ENCODE measurements at places on chromosomes 3 and 15.

GRCh38 chr3:178036451-178037144 is 499.6 kb upstream of the KCNMB2 start:
- no peak for DNase-seq

DNA sequence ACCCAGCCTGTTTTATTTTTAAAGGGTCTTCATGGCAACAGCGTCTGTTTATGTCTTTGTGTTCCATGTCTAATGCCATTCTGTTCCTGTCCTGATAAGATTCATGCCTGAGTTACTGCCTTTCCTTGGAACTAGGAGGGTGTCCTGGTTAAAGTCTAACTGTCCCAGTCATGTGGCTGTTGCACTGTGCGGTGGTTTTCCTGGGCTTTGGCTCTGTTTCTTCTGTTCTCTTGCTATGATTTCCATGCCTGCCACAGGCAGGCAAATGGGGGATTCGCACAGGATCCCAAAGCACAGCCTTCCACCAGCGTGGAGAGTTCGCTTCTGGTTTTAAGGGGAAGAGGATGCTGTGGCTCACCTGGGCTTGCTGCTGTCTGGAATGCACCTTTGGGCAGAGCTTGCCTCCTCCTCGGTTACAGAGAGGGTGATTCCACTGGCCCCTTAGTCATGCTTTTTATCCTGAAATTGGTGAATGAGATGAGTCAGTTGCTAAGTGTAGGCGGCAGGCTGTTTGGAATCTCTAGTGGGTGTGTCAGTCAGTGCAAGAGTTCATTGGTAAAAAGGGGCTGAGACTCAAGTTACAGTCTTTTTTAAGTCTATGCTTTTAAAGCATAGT is 86.8 kb downstream of the CCK start:
- no peak for DNase-seq

GRCh38 chr3:37704064-37704463 is 157.6 kb upstream of the CTDSPL start:
- no peak for DNase-seq

- no peak for DNase-seq
Measured at GRCh38 chr3:46950177-46950576, 26.4 kb downstream of the CCDC12 start.

GRCh38 chr3:37272741-37273140 is 98.4 kb upstream of the LRRFIP2 start:
- no peak for DNase-seq

DNA sequence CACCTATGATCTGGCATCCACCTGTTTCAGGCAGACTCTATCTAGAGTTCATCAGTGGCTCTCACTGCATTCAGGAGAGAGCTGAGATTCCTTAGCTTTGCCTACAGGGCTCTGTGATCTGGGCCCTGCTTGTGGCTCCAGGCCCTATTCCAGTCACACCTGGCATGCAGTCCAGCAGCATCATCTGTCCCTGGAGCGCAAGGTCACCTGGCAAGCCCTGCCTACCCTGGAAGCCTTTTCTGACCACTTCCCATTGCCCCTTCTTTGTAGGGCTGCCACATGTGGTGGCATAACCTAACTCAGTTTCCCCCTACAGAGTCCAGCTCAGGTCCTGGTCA is 115.1 kb upstream of the PLXNA1 start:
- no peak for DNase-seq

DNA sequence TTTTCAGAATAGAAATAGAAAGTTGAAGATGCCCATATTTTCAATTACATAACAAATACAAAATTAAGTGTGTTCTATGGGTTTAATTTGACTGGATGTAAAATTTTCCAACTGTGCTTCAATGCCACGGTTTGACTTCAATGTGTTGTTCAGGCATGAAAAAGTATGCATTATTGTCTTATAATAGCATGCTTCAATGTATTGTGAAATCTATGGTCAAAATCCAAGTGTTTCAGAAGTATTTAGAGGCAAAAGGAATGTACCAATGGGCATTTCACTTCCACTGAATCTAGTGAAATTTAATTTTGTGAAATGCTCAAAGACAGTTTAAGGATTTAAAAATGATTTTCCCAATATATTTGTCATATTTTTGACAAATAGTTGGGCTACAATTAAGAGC is 16.0 kb downstream of the NEK10 start:
- DNase-seq = no peak

- DNase-seq = peak; percentile 39
Measured at GRCh38 chr3:55487381-55488241, 505 bp upstream of the WNT5A start.

GRCh38 chr3:135014566-135014965 is 219.5 kb downstream of the EPHB1 start:
- no peak for DNase-seq

GRCh38 chr15:62734706-62735105 is 307.8 kb upstream of the TPM1 start:
- no peak for DNase-seq

- no peak for DNase-seq
Measured at GRCh38 chr3:33064929-33065328, 32.0 kb downstream of the GLB1 start.

DNA sequence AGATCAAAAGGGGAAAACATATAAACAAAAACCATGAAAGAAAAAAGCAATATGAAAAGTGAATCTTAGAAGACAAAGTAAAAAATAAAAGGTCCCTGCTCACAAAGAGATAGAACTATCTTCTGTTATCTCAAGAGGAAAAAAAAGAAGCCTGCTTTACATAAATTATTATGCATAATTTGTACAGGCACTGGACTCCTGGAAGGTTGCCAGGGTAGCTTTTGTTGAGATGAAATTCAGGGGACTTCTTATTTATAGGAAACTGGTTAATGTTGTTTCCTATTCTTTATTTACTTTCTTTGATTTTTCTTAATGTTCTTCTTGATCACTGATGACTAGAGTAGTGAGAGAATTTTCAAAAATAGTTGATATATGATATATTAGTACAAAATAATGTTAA is 66.9 kb downstream of the PPM1L start:
- DNase-seq = no peak

DNA sequence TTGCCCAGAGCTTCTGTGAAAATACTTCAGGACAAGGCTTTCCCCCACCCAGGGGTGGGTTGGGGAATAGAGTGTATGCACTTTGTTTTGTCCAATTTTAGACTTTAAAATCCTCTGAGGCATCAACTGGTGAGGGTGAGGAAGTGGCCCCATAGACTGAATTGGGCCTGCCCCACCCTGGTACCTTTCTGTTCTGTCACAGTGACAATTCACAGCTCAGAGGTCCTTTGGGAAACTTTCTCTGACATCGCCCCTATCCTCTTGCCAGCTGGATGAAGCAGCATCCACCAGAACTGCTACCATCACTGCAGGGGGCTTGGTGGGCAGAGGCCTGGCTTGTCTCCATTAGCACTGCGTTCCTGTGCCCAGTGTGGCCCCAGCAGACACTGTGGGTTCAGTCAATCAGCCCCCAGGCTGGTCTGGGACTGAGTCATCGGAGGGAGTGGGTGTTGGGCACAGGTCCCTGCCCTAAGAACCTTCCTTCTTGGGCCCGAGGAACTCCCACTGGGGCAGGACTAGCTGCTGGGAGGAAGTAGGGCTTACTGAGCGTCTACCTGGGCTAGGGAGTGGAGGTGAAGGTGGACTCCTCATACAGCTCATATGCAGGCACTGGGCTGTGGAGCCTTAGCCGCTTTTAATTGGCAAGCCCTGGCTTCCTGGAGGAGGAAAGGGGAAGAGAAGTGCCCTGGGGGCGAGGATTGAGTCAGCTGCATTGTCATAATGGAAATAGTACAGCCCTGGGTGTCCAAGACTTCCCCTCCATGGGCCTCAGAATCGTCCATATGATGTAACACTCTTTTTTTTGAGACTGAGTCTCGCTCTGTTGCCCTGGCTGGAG is 1.5 kb upstream of the PPM1M start:
- no peak for DNase-seq

DNA sequence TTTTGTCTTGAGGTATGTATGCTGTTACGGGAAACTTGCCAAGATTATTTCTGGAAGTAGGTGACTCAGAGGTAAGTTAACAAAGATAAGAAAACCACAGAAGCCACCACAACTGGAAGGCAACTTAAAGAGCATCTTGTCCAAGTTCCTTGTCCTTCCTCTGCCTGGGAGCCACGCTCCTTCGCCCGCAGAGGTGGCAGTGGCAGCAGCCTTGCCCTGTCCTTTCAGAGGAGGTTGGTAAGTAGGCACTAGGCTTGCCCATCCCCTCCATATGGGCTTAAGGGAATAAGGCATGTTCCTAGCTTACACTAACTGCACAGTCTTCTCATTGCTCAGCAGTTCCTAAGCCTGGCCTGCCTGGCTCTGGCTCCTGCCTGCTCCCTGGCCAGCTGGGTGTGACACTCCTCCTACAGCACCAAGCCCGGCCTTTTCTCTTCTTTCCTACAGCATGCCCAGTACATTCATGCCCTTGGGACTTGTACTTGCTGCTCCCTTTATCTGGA is 48.0 kb upstream of the RAB6B start:
- no peak for DNase-seq

DNA sequence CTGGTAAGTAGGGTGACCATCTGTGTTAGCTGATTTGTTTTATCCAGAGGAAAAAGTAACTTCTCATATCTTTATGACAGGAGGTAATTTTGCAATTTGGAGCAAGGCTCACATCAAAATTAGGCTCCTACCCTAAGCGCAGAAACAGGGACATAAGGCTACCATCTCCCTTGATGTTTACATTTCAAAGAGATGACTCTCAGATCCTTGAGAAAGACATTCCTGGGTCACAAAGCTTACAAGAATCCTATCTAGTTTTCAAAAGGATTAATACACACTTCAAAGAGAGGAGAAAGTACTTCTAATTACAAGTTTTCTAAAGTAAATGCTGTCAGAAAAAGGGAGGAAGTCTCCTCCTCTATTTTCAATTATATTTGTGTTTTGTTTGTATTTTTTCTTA is 7.0 kb downstream of the ZPLD1 start:
- no peak for DNase-seq

- DNase-seq = no peak
Measured at GRCh38 chr3:82281205-82281604, 519.8 kb upstream of the GBE1 start.

DNA sequence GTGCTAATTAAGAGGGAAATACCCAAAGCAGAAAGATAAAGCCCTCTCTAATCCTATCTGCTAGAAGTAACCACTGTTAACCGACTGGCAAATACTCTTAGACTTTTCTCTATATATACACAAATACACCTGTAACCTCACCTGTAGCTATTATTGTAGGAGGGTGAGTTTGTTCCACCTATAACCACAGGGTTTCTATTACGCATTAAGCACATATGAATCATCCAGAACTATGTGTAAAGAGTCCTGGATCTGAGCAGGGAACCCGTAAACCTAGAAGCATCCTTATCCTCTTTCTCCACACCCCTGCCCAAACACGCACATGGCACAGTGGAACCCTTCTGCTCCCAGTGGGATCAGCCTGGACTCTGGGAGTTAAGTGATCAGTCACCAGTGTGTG is 172.8 kb upstream of the C2CD4B start:
- no peak for DNase-seq

DNA sequence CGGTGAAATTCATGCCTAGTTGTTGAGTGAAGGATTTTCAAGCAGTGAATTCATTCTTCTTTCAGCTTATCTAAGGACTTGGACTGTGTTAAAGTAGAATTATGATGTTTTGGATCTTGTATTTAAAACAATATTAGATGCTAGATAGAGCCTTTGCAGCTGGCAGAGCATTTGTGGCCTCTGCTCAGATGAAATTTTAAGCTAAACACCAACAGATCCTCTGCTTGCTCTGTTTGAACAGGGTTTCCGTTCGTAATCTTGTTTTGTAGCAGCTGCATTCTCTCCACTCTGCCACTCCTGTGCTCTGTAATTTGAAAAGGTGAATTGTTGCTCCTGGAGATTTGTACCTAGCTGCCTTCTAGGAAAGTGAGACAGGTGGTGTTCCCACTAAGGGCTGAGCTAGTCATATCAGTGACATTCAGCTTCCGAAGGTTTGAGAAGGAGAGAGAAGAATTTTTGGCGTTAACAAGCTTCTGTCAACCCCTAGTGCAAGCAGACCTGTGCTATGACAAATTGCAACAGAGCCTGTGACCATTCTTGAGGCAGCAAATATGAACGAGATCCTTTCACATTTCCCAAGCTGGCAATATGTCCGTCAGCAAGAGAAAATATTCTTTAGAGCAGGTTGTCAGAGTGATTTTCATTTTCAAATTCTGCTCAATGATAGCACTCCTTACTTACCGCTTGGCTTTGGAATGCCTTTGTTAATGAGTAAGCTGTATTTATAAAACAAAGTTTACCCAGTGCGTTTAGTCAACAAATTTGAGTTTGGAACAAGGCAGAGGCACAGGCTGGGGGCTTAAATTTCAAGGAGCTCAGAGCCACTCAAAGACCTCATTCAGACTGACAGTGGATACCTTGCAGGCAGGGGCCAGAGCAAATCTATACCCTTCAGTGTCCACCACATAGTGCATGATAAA is 5.3 kb downstream of the CHST2 start:
- no peak for DNase-seq

DNA sequence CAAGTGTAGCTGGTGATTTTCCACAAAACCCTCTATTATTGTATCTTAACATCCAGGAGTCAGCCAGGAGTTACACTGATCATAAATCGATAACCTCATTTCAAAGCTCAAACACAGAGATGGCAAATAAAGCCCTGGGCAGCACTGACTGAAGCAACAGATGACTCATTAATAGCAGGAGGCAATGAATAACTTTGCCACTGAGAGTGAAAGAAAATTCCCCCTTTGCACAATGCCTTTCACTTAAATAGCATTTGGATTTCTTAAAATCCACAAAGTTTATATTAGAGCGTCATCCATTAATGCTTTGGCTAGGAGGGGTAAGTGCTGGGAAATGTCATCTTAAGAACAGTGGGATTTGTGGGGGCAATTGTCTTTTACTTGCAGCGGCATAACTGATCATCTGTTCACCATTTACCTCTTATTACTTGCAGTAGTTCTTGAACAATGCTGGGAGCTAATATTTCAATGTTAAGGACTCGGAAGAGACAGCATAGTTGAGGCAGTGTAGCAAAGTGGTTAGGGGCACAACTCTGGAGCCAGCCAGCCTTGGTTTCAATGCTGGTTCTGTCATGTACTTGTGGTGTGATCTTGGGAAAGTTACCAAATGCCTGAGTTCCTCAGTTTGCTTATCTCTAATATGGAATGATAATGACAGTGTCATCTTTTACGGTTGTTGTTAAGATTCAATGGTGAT is 630.4 kb upstream of the TBL1XR1 start:
- no peak for DNase-seq

GRCh38 chr3:128585974-128586373 is 64.6 kb downstream of the RPN1 start:
- no peak for DNase-seq

DNA sequence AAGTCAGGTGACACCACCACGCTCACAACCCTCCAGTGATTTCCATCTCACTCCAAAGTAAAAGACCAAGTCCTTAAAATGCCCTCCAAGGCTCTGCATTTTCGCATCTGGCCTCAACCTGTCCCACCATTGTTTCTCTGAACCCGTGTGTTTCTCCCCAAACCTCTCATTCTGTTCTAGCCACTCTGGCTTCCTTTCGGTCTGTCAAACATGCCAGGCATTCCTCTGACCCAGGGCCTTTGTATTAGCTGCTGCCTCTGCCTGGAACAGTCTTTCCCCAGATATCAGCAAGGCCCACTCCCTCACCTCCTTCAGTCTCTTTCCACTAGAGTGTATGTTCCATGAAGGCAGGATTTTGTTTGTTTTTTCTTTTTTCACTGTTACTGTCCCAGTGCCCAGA is 16.0 kb downstream of the MAP2K5 start:
- no peak for DNase-seq

GRCh38 chr3:113035387-113035982 is 44.7 kb downstream of the GTPBP8 start:
- peak; percentile 46 for DNase-seq
